ENCODE measurements at places on chromosomes 1 and 21. TPM values are rescaled to one million over a fixed set of nuclear protein-coding genes. Genes with fewer than 3 reads are reported as not detected.

Gene ABCG1
- 2.7 TPM for total RNA-seq

Gene GNG12
- total RNA-seq, result 140 TPM

Gene SIPA1L2
- total RNA-seq, result 19.2 TPM

Gene KRTAP19-1
- not detected for total RNA-seq

Gene CRP
- not detected for total RNA-seq

Gene TOR1AIP2
- total RNA-seq, result 70.1 TPM

Gene PRRC2C
- total RNA-seq, result 26.2 TPM

Gene AMY1B
- total RNA-seq, result not detected

Gene TMEM39B
- total RNA-seq, result 3.6 TPM

Gene GPR37L1
- total RNA-seq, result under 0.01 TPM

Gene TFAP2E
- total RNA-seq, result under 0.01 TPM

Gene CIART
- total RNA-seq, result 3.0 TPM

Gene TRNAU1AP
- 23.3 TPM for total RNA-seq

Gene TBX15
- total RNA-seq, result 0.18 TPM

Gene MYOC
- 0.74 TPM for total RNA-seq

Gene FAM78B
- 0.28 TPM for total RNA-seq

Gene CFAP45
- total RNA-seq, result 0.85 TPM

Gene FCRL2
- not detected for total RNA-seq

Gene GNL2
- 59.7 TPM for total RNA-seq

Gene SPRR5
- total RNA-seq, result not detected

Gene FCGR3A
- total RNA-seq, result not detected

Gene C8B
- total RNA-seq, result not detected

Gene PLA2G2D
- total RNA-seq, result not detected

Gene CYP4X1
- total RNA-seq, result not detected

Gene KRTAP10-11
- total RNA-seq, result not detected

Gene TLR5
- under 0.01 TPM for total RNA-seq

Gene LPAR3
- 2.6 TPM for total RNA-seq

Gene B3GALT2
- total RNA-seq, result 0.18 TPM

Gene OTUD7B
- total RNA-seq, result 13.8 TPM

Gene MNDA
- not detected for total RNA-seq

Gene PLA2G5
- total RNA-seq, result 0.92 TPM

Gene C1QC
- total RNA-seq, result 0.14 TPM

Gene ANGPTL7
- total RNA-seq, result 0.28 TPM

Gene RGSL1
- total RNA-seq, result not detected

Gene HFM1
- total RNA-seq, result 0.43 TPM

Gene SCP2
- total RNA-seq, result 238 TPM

Gene CELF3
- not detected for total RNA-seq

Gene CYP4Z1
- total RNA-seq, result not detected

Gene TNFRSF25
- 2.0 TPM for total RNA-seq

Gene ABCA4
- total RNA-seq, result 0.65 TPM

Gene OR2L13
- total RNA-seq, result not detected

Gene CFAP410
- 9.2 TPM for total RNA-seq

Gene TNNT2
- total RNA-seq, result under 0.01 TPM

Gene AKIRIN1
- total RNA-seq, result 31.1 TPM

Gene NUP210L
- 0.18 TPM for total RNA-seq

Gene UMODL1
- total RNA-seq, result 0.14 TPM

Gene PEX19
- total RNA-seq, result 46.0 TPM

Gene NOS1AP
- not detected for total RNA-seq

Gene SLC9C2
- total RNA-seq, result not detected

Gene GJA8
- not detected for total RNA-seq

Gene ELAVL4
- under 0.01 TPM for total RNA-seq

Gene BMP8A
- 0.28 TPM for total RNA-seq

Gene PLA2G2F
- total RNA-seq, result not detected

Gene CMPK1
- total RNA-seq, result 106 TPM

Gene PRKAA2
- 2.2 TPM for total RNA-seq

Gene LCE1E
- not detected for total RNA-seq
